Fibroblast of skin of abdomen (primary cell): ENCODE measurements at places on chromosomes 3 and 15.

DNA sequence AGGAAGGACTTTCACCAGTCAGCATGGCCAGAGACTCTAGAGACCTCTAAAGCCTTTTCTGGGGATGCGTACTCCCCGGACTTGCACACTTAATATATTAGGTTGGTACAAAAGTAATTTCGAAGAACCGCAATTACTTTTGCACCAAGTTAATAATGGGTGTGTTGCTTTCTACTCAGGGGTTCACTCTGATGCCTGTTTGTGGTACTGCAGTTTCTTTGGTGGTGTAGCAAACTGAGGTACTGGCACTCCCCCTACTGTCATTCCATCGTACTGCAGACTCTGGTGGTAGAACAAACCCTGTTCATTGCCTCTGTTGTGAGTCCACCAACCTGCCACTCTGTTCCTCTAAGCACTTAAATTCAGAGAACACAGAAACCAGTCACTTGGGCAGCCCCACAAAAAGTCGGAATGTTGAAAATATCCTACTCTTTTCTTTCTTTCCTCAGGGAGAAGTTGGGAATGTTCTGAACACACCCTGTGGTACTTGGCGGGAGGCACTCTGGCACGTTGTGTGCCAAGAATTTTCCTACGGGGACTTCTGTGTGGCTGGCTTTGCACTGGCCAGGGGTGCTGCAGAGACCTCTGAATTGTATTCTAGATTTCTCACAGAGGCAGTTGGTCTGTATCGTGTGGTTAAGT, 46.3 kb downstream of the GABRG3 start:
- DNase-seq: peak; percentile 75

- no peak for DNase-seq
Measured at GRCh38 chr3:149118724-149119123, 10.7 kb upstream of the HPS3 start.

DNA sequence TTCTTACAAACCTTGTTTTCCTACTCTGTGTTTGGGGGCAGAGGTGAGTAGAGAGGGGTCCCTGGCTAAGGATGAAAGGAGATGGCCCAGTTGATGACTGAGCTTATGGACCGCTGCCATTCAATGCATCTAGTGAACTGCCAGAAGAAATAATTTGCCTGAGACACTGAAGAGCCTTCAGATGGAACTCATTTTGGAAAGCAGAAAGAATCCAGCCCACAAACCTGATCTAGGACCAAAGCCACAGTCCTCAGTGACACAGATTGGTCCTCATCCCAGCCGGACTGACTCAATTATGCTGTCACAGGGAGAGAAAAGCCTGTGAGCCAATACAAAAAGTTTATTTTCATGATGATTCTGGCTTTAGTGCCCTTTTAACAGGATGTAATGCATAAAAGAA, 82.7 kb downstream of the CD47 start:
- DNase-seq: no peak

GRCh38 chr3:159236321-159236720, 434.5 kb downstream of the MFSD1 start:
- peak; percentile 63 for DNase-seq

DNA sequence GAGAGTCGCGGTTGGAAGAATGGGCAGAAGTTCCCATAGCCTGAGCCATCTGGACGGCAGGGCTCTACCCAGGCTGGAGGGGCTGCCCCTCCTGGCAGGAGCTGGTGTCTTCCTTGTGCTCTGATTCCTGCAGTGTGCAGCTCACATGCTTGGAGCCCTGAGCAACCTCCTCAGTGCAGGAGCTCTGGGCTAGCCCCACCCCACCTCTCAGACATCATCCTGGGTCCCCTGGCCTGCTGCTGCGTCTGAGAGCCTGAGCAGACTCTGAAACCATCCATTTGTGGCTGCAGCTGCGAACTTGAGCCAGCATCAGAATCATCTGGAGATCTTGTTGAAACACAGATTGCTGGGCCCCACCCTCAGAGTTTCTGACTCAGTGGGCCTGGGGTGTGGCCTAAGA, 42.8 kb downstream of the POMGNT2 start:
- DNase-seq: no peak

DNA sequence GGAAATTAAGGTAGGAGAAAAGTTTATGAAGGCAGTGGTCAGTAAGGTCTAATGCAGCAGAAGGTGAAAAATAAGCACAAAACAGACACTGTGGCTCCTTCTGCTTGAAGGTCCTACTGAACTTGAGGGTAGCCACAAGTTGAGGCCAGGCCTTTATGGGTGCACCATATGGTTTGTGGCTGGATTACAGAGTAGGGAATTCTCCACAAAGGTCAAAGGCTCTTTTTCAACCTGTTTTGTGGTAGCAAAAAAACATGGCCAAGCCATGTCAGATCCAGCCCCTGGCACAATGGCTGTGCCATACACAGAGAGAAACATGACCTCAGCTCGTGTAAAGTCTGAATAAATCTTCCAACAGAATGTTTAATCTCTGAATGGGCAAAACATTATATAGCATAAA, 214.0 kb downstream of the SATB1 start:
- DNase-seq: no peak
